Psoas muscle (tissue), 8 donors: ENCODE measurements at places on chromosomes 4 and X. TPM values are rescaled to one million over a fixed set of nuclear protein-coding genes. Genes with fewer than 3 reads are reported as not detected.

DNA sequence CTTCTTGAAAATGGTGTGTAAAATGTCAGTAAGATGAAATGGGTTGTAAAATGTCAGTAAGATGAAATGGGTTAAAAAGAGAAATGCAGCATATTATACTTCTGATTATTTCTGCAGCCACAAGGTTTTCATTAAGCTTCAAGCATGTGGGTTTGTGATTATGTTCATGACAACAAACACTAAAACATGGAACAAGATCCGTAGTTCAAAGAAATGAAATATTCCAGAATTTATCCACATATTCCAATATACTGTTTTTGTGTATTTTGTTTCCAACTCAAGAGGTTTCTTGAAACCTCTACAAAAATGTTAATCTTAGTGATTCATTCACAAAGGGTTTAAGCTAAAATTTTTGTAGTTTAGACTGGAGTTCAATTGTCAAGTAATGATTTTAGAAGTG, 84.0 kb downstream of the ADAMTS3 start:
- no peak for DNase-seq

DNA sequence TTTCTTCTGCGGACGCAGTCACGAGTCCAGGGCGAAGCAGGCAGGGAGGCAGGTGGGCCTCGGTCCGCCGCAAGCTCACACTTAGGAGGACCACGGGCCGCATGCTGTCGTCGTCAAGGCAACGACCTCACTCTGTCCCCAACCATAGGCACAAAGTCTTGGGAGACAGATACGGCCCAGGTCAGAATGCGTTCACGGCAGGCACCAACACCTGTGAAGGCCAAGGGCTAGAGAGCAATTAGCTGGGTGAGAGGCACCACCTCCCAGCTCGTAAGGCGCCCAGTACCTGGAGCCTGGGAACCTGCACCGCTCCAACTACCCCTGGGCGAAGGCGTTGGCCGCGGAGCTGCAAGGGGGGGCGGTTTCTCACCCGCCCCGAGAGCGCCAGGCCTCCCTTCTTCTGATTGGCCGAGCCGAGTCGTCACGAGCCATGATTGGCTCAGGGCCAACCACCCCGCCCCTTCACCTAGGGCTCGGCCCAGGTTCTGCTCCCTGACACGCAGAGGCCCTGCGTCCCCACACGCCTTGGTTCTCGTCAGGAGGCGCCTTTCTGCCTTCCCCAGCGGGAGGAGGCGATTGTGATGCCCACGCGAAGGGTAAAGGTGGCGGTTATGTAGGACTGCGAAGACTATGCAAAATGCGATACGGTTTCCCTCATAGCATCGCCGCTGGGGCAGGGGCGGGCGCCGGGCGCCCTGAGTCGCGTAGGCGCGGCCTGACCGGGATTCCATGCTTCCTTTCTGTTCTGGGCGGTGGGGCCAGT, at the start of gene CDKL2:
Gene CDKL2, minus strand, starts transcription at position 355 of the 763 bp plus-strand sequence. CDS start 4,540 bp downstream, outside the sequence.
- DNase-seq = peak; percentile 85

GRCh38 chr4:156933633-156934258, 37.9 kb downstream of the PDGFC start:
- no peak for DNase-seq

DNA sequence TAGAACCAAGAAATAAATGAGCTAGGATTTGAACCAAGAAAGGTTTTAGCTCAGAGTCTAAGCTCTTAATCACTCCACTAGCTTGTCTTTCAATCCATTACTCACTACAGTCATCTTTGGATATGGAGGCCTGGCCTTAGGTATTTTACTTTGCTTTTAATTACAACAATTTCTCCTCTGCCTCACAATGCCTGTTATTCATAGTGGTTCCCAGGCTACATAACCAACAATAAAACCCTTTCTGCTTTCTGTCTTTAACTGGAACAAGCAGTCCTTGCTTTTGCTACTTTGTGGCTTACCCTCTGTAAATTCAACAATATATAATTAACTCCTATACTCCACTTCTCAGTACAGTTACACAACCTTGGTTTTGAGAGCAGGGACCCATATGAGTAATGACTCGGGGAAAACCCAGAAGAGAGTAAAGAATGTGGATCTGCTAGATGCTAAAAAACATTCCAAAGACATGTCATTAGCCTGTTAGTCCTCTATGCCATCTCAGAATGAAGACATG, 94.7 kb upstream of the NAP1L5 start:
- no peak for DNase-seq

GRCh38 chr4:119597377-119597776, 31.2 kb downstream of the PDE5A start:
- DNase-seq = no peak

DNA sequence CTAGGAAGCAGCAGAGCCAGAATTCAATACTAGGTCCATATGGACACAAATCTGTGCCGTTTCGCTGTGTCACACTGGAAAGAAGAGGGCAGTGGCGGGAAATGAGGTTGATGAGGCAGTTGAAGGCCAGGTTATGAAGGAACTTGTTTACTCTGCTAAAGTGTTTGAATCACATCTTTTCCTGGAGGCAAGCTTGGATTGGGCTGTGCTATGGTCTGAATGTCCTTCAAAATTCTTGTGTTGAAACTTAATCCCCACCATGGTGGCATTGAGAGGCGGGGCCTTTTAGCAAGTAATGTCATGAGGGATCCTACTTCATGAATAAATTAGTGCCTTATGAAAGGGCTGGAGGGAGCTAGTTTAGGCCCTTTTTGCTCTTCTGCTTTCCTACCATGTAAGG, 2.1 kb upstream of the ERCC6L start:
- no peak for DNase-seq

PABPC1L2B gene
- not detected for total RNA-seq

HMX1 gene
- not detected for total RNA-seq
